ENCODE measurements at places on chromosomes 2 and 18.

DNA sequence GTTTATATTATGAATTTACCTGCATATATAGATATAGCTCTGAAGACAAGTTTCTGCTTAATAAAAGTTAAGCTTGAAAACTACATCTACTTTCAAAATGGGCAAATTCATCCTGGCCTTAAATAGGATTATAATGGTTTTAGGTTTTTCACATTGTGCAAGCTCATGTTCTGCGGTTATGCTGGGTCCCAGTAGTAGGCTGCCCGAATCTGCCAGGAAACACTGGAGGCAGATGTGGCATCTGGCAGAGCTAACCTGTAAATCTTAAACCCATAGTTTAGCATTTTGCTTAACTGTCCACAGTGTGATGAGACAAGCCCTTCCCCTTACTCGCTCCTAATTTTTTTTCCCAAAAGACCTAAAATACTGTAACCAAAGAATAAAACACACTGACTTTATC, 234.2 kb downstream of the TCF4 start:
- DNase-seq = no peak

DNA sequence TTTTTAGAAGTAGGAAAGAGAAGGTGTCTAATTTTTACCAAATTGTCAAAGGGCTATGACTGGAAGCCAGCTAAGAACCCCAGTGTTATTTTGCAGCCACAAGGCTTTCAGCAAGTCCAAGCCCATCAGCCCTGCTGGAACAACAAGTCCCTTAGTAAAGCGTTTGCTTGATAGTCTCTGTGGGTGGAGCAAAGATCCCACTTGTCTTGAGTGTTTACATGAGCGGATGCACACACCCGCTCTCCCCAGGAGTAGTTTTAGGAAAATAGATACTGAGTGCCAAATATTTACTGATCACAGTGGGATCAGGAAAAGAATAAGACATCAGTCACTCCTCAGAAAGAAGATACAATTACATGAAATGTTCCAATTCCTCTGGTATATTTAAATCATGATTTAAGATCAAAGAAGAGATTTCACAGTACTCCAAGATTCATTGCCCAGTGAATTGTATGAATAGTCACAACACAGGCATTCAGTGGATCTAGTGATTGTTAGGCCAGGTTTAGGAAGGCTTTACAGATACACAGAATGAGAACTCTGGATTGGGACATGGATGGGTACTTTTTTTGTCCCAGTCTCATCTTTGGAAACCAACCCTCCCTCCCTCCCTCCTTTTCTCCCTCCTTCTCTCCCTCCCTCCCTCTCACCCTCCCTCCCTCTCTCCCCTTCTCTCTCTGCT, 514.9 kb downstream of the PTPRM start:
- DNase-seq = no peak

- DNase-seq = no peak
Measured at GRCh38 chr2:23055251-23055650, 329.7 kb upstream of the KLHL29 start.

DNA sequence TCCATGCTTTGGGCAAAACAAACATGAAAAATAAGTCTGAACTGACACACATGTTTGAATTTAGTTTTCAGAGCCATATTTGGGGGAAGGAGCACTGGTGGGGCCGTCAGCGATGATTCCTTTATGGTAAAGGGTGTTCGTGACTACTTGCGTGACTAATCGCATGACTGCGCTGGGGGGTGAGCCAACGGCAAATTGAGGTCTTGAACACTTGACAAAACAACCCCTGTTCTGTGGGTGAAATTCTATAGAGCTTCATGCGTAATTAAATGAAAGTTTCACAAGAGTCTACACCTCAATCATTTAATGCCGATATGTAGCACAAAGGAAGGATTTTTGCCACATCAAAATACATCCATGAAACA, 127.5 kb upstream of the CYP1B1 start:
- no peak for DNase-seq

- DNase-seq = peak; percentile 18
Measured at GRCh38 chr2:108927936-108928659, 60.9 kb downstream of the EDAR start.

GRCh38 chr2:197674591-197674990, 796 bp downstream of the RFTN2 start:
- DNase-seq = no peak

DNA sequence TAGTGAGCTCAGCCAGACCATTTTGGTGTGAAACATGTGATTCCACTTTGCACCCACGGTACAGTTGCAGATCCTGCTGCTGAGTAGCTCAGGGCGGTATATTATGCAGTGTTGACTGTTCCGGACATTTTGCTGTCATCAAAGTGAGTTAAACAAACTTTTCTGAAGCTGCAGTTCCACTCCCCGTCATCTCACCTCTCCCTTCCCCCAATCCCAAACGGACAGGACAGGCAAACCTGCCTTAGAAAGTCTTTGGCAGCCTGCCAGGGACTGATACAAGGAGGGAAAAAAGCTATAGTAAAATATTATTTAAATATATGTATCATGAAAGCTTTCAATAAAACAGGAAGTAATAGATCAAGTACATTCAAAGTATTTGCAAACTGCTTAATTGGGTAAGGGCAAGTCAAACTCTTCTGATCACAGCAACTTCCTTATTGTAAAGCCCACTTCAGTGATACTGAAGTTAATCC, 35.5 kb upstream of the SP5 start:
- no peak for DNase-seq

DNA sequence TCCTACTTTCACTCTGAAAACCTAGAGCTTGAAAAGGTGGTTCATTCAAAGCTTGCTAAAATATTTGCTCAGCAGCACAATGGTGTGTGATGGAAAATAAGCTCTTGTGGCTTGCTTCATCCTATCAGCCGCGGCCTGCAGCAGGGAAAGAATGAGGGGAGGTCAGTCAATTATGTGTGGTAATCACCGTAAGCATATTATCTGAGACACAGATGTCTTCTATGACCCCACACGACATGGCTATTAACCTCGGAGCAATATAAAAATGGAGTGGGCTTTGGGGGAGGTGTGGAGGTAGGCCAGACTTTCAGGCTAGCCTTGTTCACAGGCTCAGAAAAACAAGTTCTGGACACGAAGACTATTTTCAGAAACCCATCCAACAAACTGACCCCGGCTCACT, 98.4 kb upstream of the SIX3 start:
- DNase-seq = no peak

- no peak for DNase-seq
Measured at GRCh38 chr18:44036501-44036900, 644.2 kb upstream of the SETBP1 start.

- DNase-seq = no peak
Measured at GRCh38 chr18:35770376-35771014, 189.0 kb downstream of the GALNT1 start.

- no peak for DNase-seq
Measured at GRCh38 chr2:134142341-134142738, 111.5 kb upstream of the MGAT5 start.

- DNase-seq = no peak
Measured at GRCh38 chr2:160646684-160647444, 153.3 kb upstream of the RBMS1 start.

GRCh38 chr18:50114448-50114847, 80.5 kb downstream of the MYO5B start:
- no peak for DNase-seq
